Breast epithelium (tissue), 4 donors: ENCODE measurements at places on chromosomes 13 and 19. TPM values are rescaled to one million over a fixed set of nuclear protein-coding genes. Genes with fewer than 3 reads are reported as not detected.

CYP2F1 gene
- total RNA-seq, result not detected

C5AR1 gene
- total RNA-seq, result 20.0 TPM

DIAPH3 gene
- 0.64 TPM for total RNA-seq

ICAM4 gene
- not detected for total RNA-seq

GRCh38 chr13:48843630-48844380 lies 131.9 kb upstream of the FNDC3A start:
- H3K36me3 ChIP-seq, result no peaks in the 10 kb centered on the region
- no peak overlapping the region for H3K4me3 ChIP-seq
- DNase-seq, result no peak
- H3K27me3 ChIP-seq, result no peaks in the 10 kb centered on the region
- no peaks in the 10 kb centered on the region for H3K4me1 ChIP-seq
- H3K27ac ChIP-seq, result no peak overlapping the region

GRCh38 chr13:75479102-75479740 lies 2.7 kb downstream of the TBC1D4 start:
- H3K27ac ChIP-seq, result peak overlapping the region; percentile 46
- DNase-seq, result no peak
- H3K4me3 ChIP-seq, result peak overlapping the region; percentile 82
- peaks cover 3% of the 10 kb centered on the region for H3K36me3 ChIP-seq
- H3K27me3 ChIP-seq, result no peaks in the 10 kb centered on the region

GRCh38 chr13:43303033-43303729 lies 279.8 kb downstream of the DNAJC15 start:
- no peaks in the 10 kb centered on the region for H3K27me3 ChIP-seq
- DNase-seq, result peak; percentile 33
- no peak overlapping the region for H3K27ac ChIP-seq
- no peak overlapping the region for H3K4me3 ChIP-seq
- H3K36me3 ChIP-seq, result no peaks in the 10 kb centered on the region
- H3K4me1 ChIP-seq, result no peaks in the 10 kb centered on the region

- no peaks in the 10 kb centered on the region for H3K27me3 ChIP-seq
- H3K36me3 ChIP-seq, result no peaks in the 10 kb centered on the region
- no peak overlapping the region for H3K27ac ChIP-seq
- H3K4me1 ChIP-seq, result no peaks in the 10 kb centered on the region
- no peak for DNase-seq
Observed at GRCh38 chr13:98083936-98084335, 59.0 kb upstream of the FARP1 start.

DNA sequence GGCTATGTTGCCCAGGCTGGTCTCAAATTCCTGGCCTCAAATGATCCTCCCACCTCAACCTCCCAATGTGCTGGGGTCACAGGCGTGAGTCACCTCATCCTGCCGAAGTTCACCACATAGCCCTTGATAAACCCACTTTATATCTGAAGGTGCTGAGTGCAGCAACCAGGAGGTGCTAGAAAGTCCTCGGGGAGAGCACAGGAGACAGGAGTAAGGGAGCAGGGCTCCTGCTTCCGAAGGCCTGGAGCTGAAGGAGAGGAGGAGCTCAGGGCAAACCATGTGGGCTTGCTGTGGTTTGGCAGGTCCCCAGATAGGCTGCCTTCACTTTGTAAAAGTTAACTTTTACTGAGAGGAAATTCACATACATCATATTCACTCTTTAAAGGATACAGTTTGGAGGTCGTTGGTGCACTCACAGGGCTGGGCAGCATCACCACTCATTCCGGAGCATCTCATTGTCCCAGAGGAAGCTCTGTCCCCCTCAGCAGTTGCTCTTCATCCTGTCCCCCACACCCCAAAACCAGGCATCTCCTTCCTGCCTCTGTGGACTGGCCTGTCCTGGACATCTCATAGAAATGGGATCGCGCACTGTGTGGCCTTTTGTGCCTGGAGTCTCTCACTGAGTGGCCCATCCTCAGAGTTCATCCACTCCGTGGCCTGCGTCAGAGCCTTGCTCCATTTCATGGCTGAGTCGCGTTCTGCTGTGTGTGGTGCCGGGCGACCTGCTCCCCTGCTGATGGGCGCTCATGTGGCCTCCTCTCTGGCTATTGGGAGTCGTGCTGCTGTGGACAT lies 49.5 kb downstream of the KDM4B start:
- peaks cover 3% of the 10 kb centered on the region for H3K4me1 ChIP-seq
- no peak overlapping the region for H3K4me3 ChIP-seq
- no peaks in the 10 kb centered on the region for H3K27me3 ChIP-seq

- no peaks in the 10 kb centered on the region for H3K27me3 ChIP-seq
- no peak for DNase-seq
Observed at GRCh38 chr13:103931885-103932284, 865.7 kb upstream of the SLC10A2 start.

GRCh38 chr13:95708811-95709500 lies 32.0 kb downstream of the DNAJC3 start:
- no peak overlapping the region for H3K4me3 ChIP-seq
- no peak for DNase-seq
- no peak overlapping the region for H3K27ac ChIP-seq
- H3K4me1 ChIP-seq, result no peaks in the 10 kb centered on the region

DNA sequence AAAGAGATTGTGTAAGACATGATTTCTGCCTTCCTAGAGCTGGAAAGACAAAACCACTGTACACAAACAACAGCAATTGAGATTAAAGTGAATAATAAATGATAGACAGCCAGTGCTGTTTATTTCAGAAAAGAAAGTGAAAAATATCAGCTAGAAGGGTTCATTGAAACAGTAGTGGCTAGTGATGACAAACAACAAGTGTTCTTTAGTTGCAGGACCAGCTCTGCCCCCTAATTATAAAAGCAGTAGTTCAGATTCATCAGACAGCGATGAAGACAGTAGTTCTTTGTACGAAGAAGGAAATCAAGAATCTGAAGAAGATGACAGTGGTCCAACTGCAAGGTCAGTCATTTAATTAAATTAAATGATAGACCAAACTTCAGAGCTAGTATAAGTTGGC lies 14.8 kb downstream of the GPALPP1 start:
- DNase-seq, result no peak
- no peak overlapping the region for H3K4me3 ChIP-seq
- H3K27me3 ChIP-seq, result no peaks in the 10 kb centered on the region
- H3K27ac ChIP-seq, result no peak overlapping the region
- H3K4me1 ChIP-seq, result no peaks in the 10 kb centered on the region

DNA sequence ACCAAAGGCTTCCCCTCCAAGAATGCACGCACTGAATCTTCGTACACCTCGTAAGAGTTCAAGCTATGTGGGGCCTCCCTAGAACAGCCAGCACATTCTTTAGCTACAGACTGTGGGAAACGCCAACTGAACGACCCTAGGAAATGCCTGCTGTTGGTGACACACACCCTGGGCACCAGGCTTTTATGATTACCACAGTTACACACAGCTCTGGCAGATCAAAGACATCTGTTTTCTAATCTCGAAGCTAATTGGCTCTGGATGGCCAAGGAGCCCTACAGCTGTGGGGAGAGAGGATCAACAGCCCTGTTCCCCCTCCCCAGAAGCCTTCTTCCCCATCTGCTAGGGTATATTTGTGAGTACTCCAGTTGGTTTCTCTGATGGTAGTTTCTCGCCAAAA lies 123.0 kb downstream of the COL4A1 start:
- no peaks in the 10 kb centered on the region for H3K27me3 ChIP-seq
- DNase-seq, result no peak
- H3K36me3 ChIP-seq, result no peaks in the 10 kb centered on the region
- H3K27ac ChIP-seq, result no peak overlapping the region
- no peak overlapping the region for H3K4me3 ChIP-seq

GRCh38 chr19:33678796-33679585 lies 57.2 kb downstream of the CHST8 start:
- H3K4me1 ChIP-seq, result no peaks in the 10 kb centered on the region
- H3K36me3 ChIP-seq, result no peaks in the 10 kb centered on the region
- no peak overlapping the region for H3K4me3 ChIP-seq
- no peaks in the 10 kb centered on the region for H3K27me3 ChIP-seq
- no peak overlapping the region for H3K27ac ChIP-seq

DNA sequence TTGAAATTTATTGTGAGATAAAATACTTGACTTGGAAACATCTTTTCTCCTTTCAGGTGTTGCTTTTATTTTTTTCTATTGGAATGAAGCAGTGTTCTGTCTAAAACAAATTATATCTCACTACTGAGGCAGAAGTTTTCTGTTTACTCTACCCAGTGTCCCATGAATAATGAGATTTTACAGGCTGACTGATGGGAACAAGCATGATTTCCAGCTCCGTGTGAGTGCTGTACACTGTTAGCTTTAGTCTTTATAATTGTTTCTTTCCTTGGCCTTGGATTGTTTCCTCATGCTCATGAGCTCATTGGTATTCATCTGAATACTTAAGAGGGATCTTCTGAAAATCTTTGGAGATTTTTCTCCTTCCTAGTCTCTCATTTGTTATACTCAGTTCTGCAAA lies 2049.5 kb upstream of the PRR20A start:
- no peaks in the 10 kb centered on the region for H3K36me3 ChIP-seq
- no peak for DNase-seq
- no peak overlapping the region for H3K27ac ChIP-seq
- H3K4me3 ChIP-seq, result no peak overlapping the region
- no peaks in the 10 kb centered on the region for H3K27me3 ChIP-seq

- no peaks in the 10 kb centered on the region for H3K4me1 ChIP-seq
- DNase-seq, result no peak
- H3K27me3 ChIP-seq, result peaks cover 11% of the 10 kb centered on the region
- no peaks in the 10 kb centered on the region for H3K36me3 ChIP-seq
- H3K27ac ChIP-seq, result no peak overlapping the region
Observed at GRCh38 chr19:29086182-29086581, 126.8 kb downstream of the UQCRFS1 start.

DNA sequence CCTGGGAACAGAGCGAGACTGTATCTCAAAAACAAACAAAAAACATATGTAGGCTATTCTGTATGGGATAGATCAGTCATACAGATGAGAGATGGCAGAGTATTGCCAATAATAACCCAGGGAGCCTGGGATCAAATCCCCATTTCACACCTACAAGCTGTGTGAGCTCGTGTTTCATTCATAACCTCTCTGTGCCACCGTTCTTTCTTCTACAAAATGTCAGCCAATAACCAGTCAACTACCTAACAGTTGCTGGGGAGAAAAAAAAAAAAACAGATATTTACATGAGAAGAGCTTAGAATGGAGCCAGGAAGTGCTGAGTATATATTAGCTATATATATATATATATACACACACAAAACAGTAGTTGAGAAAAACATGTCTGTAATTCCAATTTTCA lies 6.5 kb upstream of the IFNL2 start:
- H3K27ac ChIP-seq, result no peak overlapping the region
- H3K27me3 ChIP-seq, result peaks cover 4% of the 10 kb centered on the region
- H3K4me1 ChIP-seq, result no peaks in the 10 kb centered on the region
- no peaks in the 10 kb centered on the region for H3K36me3 ChIP-seq
- H3K4me3 ChIP-seq, result no peak overlapping the region
- no peak for DNase-seq

DNA sequence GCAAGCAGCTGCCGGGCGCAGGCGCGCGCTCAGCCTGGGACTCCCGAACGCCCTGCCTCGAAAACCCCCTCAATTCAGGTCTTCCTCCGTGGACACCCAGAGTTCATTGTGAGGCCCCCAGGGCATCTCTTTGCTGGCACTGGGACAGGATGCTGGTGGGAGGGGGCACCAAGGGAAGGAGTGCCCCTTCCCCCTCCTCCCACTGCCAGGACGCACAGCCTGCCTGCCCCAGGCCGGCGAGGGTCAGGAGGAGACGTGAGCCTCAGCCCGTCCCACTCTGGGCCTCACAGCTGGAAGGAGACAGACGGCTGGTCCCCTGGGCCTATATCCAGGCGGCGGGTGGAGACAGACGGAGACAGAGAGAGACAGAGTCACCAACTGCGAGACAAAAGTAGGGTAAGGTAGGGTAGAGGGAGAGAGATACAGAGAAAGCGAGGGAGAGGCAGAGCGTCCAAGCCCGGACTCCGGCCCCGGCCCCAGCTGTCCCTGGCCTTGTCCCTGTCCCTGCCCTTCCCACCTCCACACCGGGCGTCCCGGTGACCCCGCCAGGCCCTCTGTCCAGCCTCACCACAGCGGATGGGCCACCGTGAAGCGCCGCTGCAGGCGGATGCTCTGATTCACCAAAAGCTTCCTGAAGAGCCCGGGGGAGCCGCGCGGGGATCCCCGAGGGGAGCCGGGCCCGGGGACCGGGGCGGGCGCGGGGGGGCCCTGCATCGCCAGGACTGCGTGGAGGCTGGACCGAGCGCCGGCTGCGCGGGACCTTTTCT lies at the start of gene PDE4C:
TSS of gene PDE4C (minus strand) at position 737 of the 767 bp plus-strand sequence. CDS start at position 714, 23 bp downstream.
- H3K27ac ChIP-seq, result peak within 1 kb of the TSS; percentile 20
- H3K36me3 ChIP-seq, result no peaks in the 10 kb centered on the region
- no peak within 1 kb of the TSS for H3K4me3 ChIP-seq
- no peak for DNase-seq
- H3K4me1 ChIP-seq, result peaks cover 5% of the 10 kb centered on the region

DNA sequence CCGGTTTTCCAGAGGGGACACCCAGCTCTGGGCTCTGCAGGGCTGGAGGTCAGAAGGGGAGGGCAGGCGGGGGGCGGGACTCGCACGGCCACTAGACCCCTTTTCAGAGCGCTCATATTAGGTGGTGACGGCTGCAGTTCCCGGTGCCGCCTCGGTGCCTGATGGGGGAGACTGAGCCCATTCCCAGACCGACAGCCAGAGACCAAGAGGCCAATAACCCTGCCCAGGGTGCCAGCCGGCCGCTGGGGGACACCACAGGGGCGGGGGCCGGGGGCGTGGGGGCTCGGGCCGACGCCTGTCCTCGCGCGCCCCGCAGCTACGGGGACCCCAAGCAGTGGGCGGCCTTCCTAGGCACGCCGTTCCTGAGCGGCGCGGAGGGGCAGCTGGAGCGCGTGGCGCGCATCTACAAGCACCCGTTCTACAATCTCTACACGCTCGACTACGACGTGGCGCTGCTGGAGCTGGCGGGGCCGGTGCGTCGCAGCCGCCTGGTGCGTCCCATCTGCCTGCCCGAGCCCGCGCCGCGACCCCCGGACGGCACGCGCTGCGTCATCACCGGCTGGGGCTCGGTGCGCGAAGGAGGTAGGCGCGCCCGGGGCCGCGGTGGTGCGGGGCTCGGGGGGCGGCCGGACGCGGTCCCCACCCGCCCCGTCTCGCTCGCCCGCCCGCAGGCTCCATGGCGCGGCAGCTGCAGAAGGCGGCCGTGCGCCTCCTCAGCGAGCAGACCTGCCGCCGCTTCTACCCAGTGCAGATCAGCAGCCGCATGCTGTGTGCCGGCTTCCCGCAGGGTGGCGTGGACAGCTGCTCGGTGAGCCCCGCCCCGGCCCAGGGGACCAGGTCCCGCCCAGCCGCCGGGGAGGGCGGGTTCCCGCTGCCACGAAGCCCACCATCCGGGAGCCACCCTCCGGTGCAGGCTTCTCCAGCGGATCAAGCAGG lies 2.4 kb downstream of the TIMM13 start:
- H3K27me3 ChIP-seq, result no peaks in the 10 kb centered on the region
- H3K36me3 ChIP-seq, result no peaks in the 10 kb centered on the region
- no peak for DNase-seq
- H3K27ac ChIP-seq, result no peak overlapping the region
- H3K4me1 ChIP-seq, result peaks cover 19% of the 10 kb centered on the region

GRCh38 chr19:6728346-6728745 lies 7.9 kb upstream of the C3 start:
- H3K27ac ChIP-seq, result no peak overlapping the region
- H3K4me1 ChIP-seq, result no peaks in the 10 kb centered on the region
- H3K4me3 ChIP-seq, result no peak overlapping the region
- no peak for DNase-seq
- H3K36me3 ChIP-seq, result peaks cover 4% of the 10 kb centered on the region
- H3K27me3 ChIP-seq, result no peaks in the 10 kb centered on the region

GRCh38 chr13:20424949-20425348 lies 100.7 kb downstream of the CRYL1 start:
- no peak overlapping the region for H3K4me3 ChIP-seq
- H3K27ac ChIP-seq, result no peak overlapping the region
- no peaks in the 10 kb centered on the region for H3K27me3 ChIP-seq
- no peak for DNase-seq
- no peaks in the 10 kb centered on the region for H3K36me3 ChIP-seq
